Kidney tubule cell (primary cell): ENCODE measurements at places on chromosomes 13 and 19.

- no peak for DNase-seq
Measured at GRCh38 chr13:31110617-31111016, 51.1 kb downstream of the HSPH1 start.

DNA sequence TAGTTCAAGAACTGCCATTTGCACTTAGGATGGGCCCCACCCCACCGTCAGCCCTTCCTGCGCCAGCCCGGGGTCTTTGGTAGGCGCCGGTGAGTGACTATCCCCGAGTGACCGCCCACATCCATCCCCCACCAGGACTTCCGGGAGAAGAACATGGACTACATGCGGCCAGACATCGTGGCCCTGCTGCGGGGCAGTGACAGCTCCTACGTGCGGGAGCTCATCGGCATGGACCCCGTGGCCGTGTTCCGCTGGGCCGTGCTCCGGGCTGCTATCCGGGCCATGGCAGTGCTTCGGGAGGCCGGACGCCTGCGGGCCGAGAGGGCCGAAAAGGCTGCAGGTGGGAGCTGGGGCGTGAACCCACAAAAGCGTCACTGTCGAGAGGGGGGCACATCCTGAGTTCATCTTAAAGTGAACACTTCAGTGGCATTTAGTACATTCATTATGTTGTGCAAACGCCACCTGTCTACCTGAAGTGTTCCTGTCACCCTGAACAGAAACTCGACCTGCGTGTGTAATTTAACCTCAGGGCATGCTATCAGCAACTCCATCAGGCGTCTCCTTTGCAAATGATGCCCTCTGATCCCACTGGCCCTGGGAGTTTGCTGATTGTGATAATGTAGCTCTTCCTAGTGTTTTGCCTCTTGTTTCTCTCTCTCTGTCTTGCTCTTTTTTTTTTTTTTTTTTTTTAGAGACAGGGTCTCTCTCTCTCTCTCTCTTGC lies 42.4 kb upstream of the USE1 start:
- DNase-seq, result no peak

DNA sequence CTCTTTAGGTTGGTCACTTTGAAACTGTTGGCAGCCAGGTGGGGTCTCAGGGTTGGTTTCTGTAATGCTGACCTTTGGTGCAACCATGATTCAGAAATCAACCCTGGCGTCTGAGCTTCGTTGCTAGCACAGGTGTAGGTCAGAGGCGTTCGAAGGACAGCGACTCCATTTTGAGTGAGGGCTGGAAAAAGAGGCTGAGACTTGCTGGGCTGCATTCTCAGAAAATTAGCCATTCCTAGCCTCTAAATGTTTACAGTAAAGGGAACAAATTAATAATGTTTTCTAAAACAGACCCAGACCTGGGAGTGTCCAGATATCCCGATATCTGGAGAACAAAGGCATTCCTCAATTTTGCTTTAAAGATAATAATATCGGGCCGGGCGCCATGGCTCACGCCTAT lies 29.2 kb downstream of the RHPN2 start:
- no peak for DNase-seq

GRCh38 chr13:32946558-32946957 lies 69.7 kb upstream of the KL start:
- no peak for DNase-seq

GRCh38 chr19:35560677-35561076 lies 2.8 kb downstream of the ATP4A start:
- DNase-seq, result no peak
